ENCODE measurements at places on chromosomes 6 and 20.

GRCh38 chr6:11659757-11660156 lies 118.8 kb downstream of the ADTRP start:
- H3K4me1 ChIP-seq = no peaks in the 10 kb centered on the region
- no peak overlapping the region for H3K27ac ChIP-seq
- no peak for DNase-seq
- H3K27me3 ChIP-seq = no peaks in the 10 kb centered on the region

GRCh38 chr6:9783567-9783966 lies 631.3 kb downstream of the TFAP2A start:
- H3K36me3 ChIP-seq = no peaks in the 10 kb centered on the region
- H3K4me3 ChIP-seq = no peak overlapping the region
- H3K27me3 ChIP-seq = no peaks in the 10 kb centered on the region
- no peaks in the 10 kb centered on the region for H3K4me1 ChIP-seq
- peak; percentile 66 for DNase-seq

DNA sequence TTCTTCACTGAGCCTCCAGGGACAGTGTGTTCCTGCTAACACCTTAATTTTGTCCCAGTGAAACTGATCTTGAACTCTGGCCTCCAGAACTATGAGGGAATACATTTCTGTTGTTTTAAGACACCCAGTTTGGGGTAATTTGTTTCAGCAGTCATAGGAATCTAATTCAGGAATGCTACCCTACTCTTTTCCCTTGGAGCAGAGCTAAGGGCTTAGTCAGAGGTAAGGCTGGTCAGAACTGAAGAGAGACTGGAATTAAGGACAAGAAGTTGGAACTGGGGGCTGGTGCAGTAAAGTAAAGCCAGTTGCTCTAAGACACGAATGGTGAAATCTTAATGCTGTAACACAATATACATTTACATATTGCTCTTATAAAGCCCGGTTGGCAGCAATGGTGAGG lies 809.7 kb downstream of the MAFB start:
- no peaks in the 10 kb centered on the region for H3K36me3 ChIP-seq
- H3K27ac ChIP-seq = no peak overlapping the region
- no peaks in the 10 kb centered on the region for H3K4me1 ChIP-seq
- H3K27me3 ChIP-seq = no peaks in the 10 kb centered on the region

GRCh38 chr20:48302844-48303542 lies 517.7 kb upstream of the SULF2 start:
- DNase-seq = no peak
- H3K27me3 ChIP-seq = no peaks in the 10 kb centered on the region
- no peak overlapping the region for H3K4me3 ChIP-seq
- H3K36me3 ChIP-seq = no peaks in the 10 kb centered on the region

- no peak overlapping the region for H3K27ac ChIP-seq
- peak; percentile 12 for DNase-seq
- no peak overlapping the region for H3K4me3 ChIP-seq
- H3K4me1 ChIP-seq = peaks cover 8% of the 10 kb centered on the region
Observed at GRCh38 chr6:56916849-56917551, 37.9 kb upstream of the BEND6 start.

DNA sequence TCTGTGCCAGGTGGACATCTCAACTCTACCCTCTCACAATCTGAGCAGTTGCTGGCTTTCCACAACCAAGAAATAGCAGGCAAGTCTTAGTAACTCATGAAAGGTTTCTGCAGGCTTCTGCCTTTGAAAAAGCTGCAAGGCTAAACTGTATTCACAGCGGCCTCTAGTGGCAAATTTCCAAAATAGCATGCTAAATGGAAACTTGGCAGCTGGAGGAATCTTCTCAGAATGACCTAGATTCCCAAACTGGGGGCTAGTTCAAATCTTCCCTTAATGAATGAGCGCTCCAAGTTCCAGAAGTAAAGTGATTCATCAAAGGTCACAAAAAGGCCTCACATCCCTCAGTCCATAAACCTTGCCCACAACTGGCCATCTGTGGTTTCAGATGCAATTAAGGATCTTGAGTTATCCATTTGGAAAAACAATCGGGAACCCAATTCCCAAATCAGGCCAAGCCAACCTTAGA lies 11.9 kb upstream of the CPNE5 start:
- DNase-seq = peak; percentile 56
- H3K27me3 ChIP-seq = no peaks in the 10 kb centered on the region
- H3K27ac ChIP-seq = no peak overlapping the region
- H3K4me1 ChIP-seq = no peaks in the 10 kb centered on the region
- no peaks in the 10 kb centered on the region for H3K36me3 ChIP-seq
- no peak overlapping the region for H3K4me3 ChIP-seq

DNA sequence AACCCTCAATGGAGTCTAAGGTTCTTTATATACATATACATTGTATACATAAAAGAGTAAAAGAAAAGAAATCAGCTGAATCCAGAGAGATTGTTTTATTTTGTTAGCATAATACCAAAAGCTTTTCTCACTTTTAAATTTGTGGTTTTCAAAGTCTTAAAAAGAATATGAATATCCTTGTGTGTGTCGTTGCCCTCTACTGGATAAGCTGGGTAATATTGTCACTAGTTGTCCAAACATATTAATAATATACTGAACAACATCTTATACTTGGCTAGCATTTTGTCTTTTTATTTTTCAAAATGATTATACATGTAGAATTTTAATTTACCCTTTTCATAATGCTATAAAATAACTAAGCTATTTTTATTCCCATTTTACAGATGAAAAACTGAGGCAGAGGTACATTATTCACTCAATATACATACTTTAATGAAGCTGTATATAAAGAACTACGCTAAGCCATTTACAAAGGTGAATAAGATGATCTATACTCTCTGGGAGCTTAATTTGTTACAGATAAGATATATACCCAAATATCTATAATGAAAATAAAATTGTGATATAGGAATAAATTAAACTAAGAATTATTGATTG lies 531.7 kb downstream of the TFAP2B start:
- DNase-seq = no peak
- no peaks in the 10 kb centered on the region for H3K27me3 ChIP-seq
- no peaks in the 10 kb centered on the region for H3K4me1 ChIP-seq
- H3K27ac ChIP-seq = no peak overlapping the region

DNA sequence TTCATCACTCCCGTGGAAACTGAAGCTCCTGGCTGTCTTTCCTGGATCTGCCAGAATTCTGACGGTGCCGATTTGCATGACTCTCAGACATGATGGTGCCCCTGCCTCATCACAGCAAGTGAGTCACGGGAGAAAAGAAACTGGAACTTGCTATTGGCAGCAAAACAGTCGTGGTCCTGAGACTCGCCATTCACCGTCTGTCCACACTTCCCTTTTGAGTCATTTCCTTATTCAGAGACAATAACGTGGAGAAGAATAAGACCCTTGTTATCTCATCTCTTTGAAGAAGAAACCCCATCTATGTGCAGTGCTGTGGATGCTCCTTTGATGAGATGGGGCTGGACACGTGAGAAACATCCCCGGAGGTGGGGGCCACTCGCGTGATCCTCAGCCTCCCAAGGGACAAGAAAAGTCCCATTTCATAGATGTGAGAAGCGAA lies 4.2 kb downstream of the GPR31 start:
- H3K4me1 ChIP-seq = no peaks in the 10 kb centered on the region
- no peaks in the 10 kb centered on the region for H3K36me3 ChIP-seq
- H3K27ac ChIP-seq = no peak overlapping the region

- H3K27me3 ChIP-seq = no peaks in the 10 kb centered on the region
- no peak overlapping the region for H3K27ac ChIP-seq
- H3K36me3 ChIP-seq = no peaks in the 10 kb centered on the region
- no peaks in the 10 kb centered on the region for H3K4me1 ChIP-seq
Observed at GRCh38 chr6:112979830-112980229, 632.7 kb downstream of the RFPL4B start.

- DNase-seq = no peak
- no peak overlapping the region for H3K27ac ChIP-seq
- no peaks in the 10 kb centered on the region for H3K27me3 ChIP-seq
- no peaks in the 10 kb centered on the region for H3K36me3 ChIP-seq
- H3K4me3 ChIP-seq = no peak overlapping the region
- peaks cover 15% of the 10 kb centered on the region for H3K4me1 ChIP-seq
Observed at GRCh38 chr6:138785980-138786379, 9.9 kb upstream of the ECT2L start.

DNA sequence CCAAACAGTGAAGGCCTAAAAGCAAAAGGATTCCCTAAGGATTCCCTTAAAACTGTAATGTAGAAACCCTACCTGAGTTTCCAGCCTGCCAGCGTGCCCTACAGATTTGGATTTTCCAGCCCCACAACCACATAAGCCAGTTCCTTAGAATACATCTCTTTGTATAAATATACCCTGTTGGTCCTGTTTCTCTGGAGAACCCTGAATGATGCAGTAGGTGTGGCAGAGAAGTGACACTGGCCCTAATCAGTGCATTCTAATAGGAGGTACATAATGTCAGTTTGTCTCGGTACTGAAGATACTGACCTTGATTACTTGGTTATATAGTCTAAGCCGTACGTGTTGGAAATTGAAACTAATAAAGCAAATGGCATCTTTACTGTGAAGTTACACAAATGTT lies 707.8 kb upstream of the SLC35B3 start:
- H3K27ac ChIP-seq = no peak overlapping the region
- DNase-seq = no peak
- no peaks in the 10 kb centered on the region for H3K27me3 ChIP-seq
- no peaks in the 10 kb centered on the region for H3K4me1 ChIP-seq
- H3K4me3 ChIP-seq = no peak overlapping the region

GRCh38 chr6:89925826-89926225 lies 31.6 kb downstream of the GJA10 start:
- no peaks in the 10 kb centered on the region for H3K4me1 ChIP-seq
- no peaks in the 10 kb centered on the region for H3K27me3 ChIP-seq
- no peak overlapping the region for H3K27ac ChIP-seq
- no peaks in the 10 kb centered on the region for H3K36me3 ChIP-seq
- H3K4me3 ChIP-seq = no peak overlapping the region

DNA sequence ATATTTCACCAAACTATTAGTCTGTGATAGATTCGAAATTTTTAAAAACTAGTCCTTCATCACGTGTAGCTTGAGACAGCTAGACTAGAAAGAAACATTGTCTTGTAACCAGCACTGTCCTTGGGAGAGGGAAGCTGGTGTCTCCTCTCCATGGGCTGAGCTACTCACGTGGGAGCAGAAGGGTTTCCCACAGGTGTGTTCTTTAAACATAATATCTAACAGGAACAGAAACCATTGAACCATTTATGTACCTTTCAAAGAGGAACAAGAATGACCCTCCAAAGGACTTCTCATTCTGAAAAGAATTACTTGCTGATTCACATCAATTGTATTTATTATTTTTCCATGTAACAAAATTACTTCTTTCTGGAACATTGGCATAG lies 72.4 kb upstream of the SYNJ2 start:
- no peaks in the 10 kb centered on the region for H3K36me3 ChIP-seq
- no peaks in the 10 kb centered on the region for H3K4me1 ChIP-seq
- no peak overlapping the region for H3K4me3 ChIP-seq
- DNase-seq = no peak
- no peaks in the 10 kb centered on the region for H3K27me3 ChIP-seq
- H3K27ac ChIP-seq = no peak overlapping the region

GRCh38 chr6:82072121-82072521 lies 175.4 kb downstream of the IBTK start:
- H3K27me3 ChIP-seq = no peaks in the 10 kb centered on the region
- no peaks in the 10 kb centered on the region for H3K36me3 ChIP-seq
- H3K4me1 ChIP-seq = peaks cover 13% of the 10 kb centered on the region
- DNase-seq = no peak

DNA sequence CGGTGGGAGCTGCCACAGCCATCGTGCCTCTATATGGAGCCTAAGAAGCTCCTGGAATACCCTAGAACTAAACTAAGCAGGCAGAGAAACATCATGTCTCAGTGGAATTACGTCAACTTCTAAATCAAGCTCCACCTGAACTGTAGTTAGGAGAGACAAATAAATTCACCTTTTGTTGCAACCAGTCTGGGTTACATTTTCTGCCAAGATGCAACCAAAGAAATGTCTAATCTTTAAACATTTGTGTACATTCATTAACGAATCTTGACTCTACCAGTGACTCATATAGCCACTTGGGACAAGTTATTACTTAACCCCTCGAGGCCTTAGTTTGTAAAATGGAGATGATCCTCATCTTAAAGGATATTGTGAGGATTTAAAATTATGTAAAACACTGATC lies 8.9 kb downstream of the PTPRK start:
- no peak overlapping the region for H3K27ac ChIP-seq
- no peaks in the 10 kb centered on the region for H3K27me3 ChIP-seq
- DNase-seq = no peak
- H3K4me3 ChIP-seq = no peak overlapping the region

DNA sequence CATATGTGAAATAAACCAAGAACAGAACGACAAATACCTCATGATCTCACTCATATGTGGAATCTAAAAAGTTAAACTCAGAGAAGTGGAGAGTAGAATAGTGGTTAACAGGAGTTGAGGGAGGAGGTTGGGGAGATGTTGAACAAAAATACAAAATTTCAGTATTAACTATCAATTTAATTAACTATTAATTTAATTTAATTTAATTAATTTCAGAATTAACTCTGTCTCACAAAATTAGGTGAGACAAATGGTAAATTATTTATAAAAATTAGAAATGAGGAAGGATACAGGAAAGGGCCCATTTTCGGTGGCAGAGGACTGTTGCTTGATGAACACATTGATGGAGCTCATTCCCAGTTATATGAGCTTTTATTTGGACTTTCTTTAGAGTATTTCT lies 166.0 kb upstream of the FAM83B start:
- no peaks in the 10 kb centered on the region for H3K4me1 ChIP-seq
- no peak overlapping the region for H3K27ac ChIP-seq
- no peak overlapping the region for H3K4me3 ChIP-seq
- no peaks in the 10 kb centered on the region for H3K27me3 ChIP-seq
